ENCODE measurements at places on chromosomes 1 and 21. TPM values are rescaled to one million over a fixed set of nuclear protein-coding genes. Genes with fewer than 3 reads are reported as not detected.

Gene LCA5L
- not detected for total RNA-seq

Gene EPHA2
- 51.2 TPM for total RNA-seq

Gene ADAM30
- not detected for total RNA-seq

Gene UQCRHL
- total RNA-seq = 2.3 TPM

Gene TAS1R1
- not detected for total RNA-seq

Gene SORT1
- 51.7 TPM for total RNA-seq

- no peaks in the 10 kb centered on the region for H3K27me3 ChIP-seq
- peak; percentile 75 for DNase-seq
- H3K36me3 ChIP-seq = no peaks in the 10 kb centered on the region
- H3K27ac ChIP-seq = peak overlapping the region; percentile 87
Observed at GRCh38 chr1:81682490-81682889, 118.2 kb upstream of the ADGRL2 start.

DNA sequence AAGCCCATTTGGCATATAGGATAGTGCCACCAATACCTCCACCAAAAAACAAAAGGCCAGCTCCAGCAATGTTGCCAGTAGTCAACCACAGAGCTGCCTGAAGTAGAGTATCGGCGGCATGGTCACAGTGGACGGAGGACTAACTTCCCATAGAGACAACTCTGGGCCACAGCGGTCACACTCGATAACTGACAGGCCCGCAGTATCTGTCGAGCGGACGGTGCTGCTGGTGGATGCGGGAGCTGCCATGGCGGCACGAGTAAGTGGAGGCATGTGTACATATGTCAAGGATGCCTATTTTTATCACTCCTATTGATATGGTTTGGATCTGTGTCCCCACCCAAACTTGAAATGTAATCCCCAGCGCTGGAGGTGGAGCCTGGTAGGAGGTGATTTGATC, 4.1 kb downstream of the KRTAP12-1 start:
- H3K27me3 ChIP-seq = no peaks in the 10 kb centered on the region
- H3K4me3 ChIP-seq = no peak overlapping the region
- H3K36me3 ChIP-seq = no peaks in the 10 kb centered on the region
- no peaks in the 10 kb centered on the region for H3K4me1 ChIP-seq
- no peak for DNase-seq
- H3K27ac ChIP-seq = no peak overlapping the region

- no peaks in the 10 kb centered on the region for H3K36me3 ChIP-seq
- DNase-seq = peak; percentile 59
- no peak overlapping the region for H3K4me3 ChIP-seq
- H3K27me3 ChIP-seq = no peaks in the 10 kb centered on the region
Observed at GRCh38 chr1:35120458-35121133, 41.4 kb downstream of the ZMYM1 start.

DNA sequence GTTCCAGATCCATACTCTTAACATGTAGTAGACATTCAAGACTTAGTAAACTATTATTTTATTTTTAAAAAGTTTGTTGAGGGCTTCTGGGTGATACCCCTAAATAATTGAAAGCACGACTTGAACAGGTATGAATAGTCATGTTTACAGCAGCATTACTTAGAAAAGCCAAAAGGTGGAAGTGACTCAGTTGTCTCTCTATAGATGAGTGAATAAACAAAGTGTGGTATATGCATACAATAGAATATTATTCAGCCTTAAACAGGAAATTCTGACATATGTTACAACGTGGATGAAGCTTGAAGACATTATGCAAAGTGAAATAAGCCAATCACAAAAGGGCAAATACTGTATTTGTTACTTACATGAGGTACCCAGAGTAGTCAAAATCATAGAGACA, 26.5 kb downstream of the TSNAX start:
- no peaks in the 10 kb centered on the region for H3K27me3 ChIP-seq
- no peak for DNase-seq
- H3K4me1 ChIP-seq = 0 out of 2 replicates have a peak, but pooled peaks cover 3% of the 10 kb centered on the region

DNA sequence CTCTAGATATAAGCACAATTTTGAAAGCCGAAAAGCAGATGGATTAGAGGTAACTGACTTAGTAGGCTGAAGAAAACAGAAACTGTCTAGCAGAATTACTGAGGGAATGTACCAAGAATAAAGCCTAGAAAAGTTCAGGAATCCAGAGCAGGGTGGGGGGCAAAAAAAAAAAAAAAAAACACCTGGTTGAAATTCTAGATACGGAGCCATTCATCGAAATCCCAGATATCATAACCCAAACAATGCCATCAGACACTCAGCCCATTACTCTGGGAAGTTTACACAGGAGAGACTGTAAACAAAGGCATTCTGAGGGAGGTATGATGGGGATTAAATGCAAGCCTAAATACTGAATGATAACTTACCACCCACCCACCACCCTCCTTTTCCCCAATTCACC, 45.6 kb downstream of the ENAH start:
- no peaks in the 10 kb centered on the region for H3K36me3 ChIP-seq
- no peaks in the 10 kb centered on the region for H3K27me3 ChIP-seq
- no peak overlapping the region for H3K4me3 ChIP-seq
- no peak for DNase-seq

- H3K27ac ChIP-seq = no peak overlapping the region
- DNase-seq = no peak
- H3K4me3 ChIP-seq = no peak overlapping the region
- H3K27me3 ChIP-seq = no peaks in the 10 kb centered on the region
- H3K36me3 ChIP-seq = peaks cover 6% of the 10 kb centered on the region
Observed at GRCh38 chr1:37677143-37677439, 15.2 kb upstream of the CDCA8 start.

GRCh38 chr1:117321680-117322609, 45.3 kb upstream of the MAN1A2 start:
- H3K4me3 ChIP-seq = no peak overlapping the region
- no peaks in the 10 kb centered on the region for H3K27me3 ChIP-seq
- no peak for DNase-seq
- no peaks in the 10 kb centered on the region for H3K4me1 ChIP-seq
- no peaks in the 10 kb centered on the region for H3K36me3 ChIP-seq

GRCh38 chr1:175808573-175808972, 65.2 kb upstream of the TNR start:
- H3K4me3 ChIP-seq = no peak overlapping the region
- H3K27ac ChIP-seq = no peak overlapping the region
- H3K27me3 ChIP-seq = no peaks in the 10 kb centered on the region

DNA sequence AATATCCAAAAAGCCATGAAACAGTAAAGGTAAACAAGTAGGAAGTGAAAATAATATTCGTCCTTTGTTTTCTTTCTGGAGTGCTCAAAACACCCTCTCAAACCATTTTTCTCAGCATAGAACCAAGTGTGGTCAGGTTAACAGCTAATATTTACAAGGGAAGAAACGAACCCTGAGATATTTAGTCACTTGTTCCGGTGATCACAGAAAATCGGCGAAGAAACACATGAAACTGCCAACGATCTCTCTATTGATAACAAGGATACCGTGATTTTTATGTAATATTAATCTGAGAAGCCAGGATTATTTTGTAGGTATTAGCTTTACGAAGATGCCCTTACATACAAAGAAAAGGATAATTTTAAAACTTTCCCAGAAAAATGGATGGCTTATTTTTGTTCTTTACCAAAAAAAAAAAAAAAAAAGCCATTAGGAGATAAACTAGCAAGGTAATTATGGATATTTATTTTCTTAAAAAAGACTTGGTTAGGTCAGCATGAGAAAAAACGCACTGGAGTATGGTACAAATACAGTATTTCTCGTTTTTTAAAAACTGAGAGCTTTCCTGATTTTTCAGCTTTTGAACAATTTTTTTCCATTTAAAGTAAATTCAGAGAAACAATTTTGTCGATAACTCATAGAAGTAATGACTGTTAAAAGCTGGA, 107.3 kb upstream of the HNRNPU start:
- H3K27me3 ChIP-seq = no peaks in the 10 kb centered on the region
- peaks cover 26% of the 10 kb centered on the region for H3K4me1 ChIP-seq
- H3K4me3 ChIP-seq = peak overlapping the region; percentile 55
- no peaks in the 10 kb centered on the region for H3K36me3 ChIP-seq
- H3K27ac ChIP-seq = peak overlapping the region; percentile 97
- peak; percentile 30 for DNase-seq

- no peaks in the 10 kb centered on the region for H3K27me3 ChIP-seq
- 0 out of 2 replicates have a peak, but pooled peaks cover 13% of the 10 kb centered on the region for H3K4me1 ChIP-seq
- no peaks in the 10 kb centered on the region for H3K36me3 ChIP-seq
Observed at GRCh38 chr21:38170283-38170682, 86.5 kb upstream of the KCNJ15 start.

DNA sequence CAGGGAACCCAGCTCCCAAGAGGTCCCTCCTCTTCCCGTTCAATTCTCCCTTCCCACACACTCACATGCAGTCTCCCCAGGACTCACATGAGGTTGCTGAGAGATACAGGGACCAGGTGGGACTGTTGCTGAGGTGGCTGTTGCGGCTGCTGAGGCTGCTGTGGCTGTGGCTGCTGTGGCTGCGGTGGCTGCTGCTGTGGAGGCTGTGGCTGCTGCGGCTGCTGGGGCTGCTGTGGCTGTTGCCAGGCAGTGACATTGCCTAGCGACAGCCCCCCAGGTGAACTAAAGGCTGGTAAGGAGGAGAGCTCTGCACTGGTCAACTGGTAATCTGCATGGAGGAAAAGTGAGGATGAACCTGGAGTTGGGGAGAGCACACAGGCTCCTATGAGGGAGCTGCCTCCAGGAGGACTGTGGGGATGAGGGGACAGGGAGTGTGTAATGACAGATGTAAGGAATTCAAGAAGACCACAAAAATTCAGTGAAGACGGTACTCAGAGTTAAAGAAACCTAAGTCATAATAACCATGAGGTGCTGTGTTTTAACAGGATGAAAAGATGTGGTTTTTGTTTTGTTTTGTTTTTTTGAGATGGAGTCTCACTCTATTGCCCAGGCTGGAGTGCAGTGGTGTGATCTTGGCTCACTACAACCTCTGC, 31.8 kb downstream of the MEF2D start:
- H3K27me3 ChIP-seq = no peaks in the 10 kb centered on the region
- H3K27ac ChIP-seq = no peak overlapping the region
- no peak for DNase-seq
- no peaks in the 10 kb centered on the region for H3K36me3 ChIP-seq

DNA sequence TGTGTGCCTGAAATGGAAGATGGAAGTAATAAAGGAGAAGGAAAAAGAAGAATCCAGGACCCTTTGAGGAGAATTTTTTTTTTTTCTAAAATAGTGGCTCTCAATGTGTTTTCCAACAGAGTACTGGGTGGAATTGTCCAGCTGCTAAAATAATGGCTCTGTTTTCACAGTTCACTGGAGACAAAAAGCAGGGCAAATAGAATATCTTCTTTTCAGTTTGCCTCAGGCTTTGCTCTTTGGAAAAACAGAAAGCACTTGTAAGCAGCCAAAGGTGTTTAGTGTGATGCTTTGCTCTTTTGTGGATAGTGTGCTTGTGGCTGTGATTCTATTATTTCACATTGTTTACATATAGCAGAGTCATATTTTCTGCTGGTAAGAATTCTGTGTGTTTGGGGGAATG, 77.4 kb upstream of the MROH9 start:
- H3K4me3 ChIP-seq = no peak overlapping the region
- no peaks in the 10 kb centered on the region for H3K4me1 ChIP-seq
- H3K36me3 ChIP-seq = no peaks in the 10 kb centered on the region
- DNase-seq = no peak

GRCh38 chr1:227944931-227945890, 2.5 kb downstream of the WNT9A start:
- no peak overlapping the region for H3K27ac ChIP-seq
- H3K36me3 ChIP-seq = no peaks in the 10 kb centered on the region
- H3K4me1 ChIP-seq = peaks cover 6% of the 10 kb centered on the region

Measured in GM23338 (cell line).